Left renal pelvis (tissue), 4 donors: ENCODE measurements at places on chromosomes 3 and 15. TPM values are rescaled to one million over a fixed set of nuclear protein-coding genes. Genes with fewer than 3 reads are reported as not detected.

Gene LMCD1
- 29.6 TPM for polyA plus RNA-seq

Gene PSTPIP1
- 1.4 TPM for polyA plus RNA-seq

GRCh38 chr3:159786489-159787177 lies 202.0 kb upstream of the IL12A start:
- no peak for DNase-seq

GRCh38 chr15:54387799-54388198 lies 409.6 kb downstream of the UNC13C start:
- DNase-seq = no peak

DNA sequence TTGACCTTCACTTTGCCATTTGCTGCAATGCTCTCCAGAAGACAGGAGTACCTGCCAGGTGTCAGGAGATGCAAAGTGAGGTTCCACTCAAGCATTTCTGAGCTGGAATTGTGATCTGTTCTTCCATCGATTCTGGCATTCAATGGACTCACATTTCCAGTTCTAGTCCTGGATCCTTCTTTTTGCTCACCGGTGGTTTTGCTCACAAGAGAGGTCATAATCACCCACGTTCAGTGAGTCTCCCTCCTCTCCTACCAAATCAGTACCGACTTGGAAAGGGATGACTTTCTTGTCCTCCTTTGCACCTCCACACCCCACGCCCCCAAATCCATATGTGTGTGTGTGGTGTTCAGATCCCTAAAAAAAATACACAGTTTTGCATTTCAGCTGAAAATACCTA lies 206.7 kb upstream of the IGF1R start:
- DNase-seq = no peak

Gene IL17RD
- polyA plus RNA-seq = 86.5 TPM

Gene CCR5
- polyA plus RNA-seq = 0.35 TPM

GRCh38 chr3:176690083-176690869 lies 507.0 kb downstream of the TBL1XR1 start:
- no peak for DNase-seq

GRCh38 chr3:3201611-3202010 lies 22.1 kb upstream of the CRBN start:
- no peak for DNase-seq

DNA sequence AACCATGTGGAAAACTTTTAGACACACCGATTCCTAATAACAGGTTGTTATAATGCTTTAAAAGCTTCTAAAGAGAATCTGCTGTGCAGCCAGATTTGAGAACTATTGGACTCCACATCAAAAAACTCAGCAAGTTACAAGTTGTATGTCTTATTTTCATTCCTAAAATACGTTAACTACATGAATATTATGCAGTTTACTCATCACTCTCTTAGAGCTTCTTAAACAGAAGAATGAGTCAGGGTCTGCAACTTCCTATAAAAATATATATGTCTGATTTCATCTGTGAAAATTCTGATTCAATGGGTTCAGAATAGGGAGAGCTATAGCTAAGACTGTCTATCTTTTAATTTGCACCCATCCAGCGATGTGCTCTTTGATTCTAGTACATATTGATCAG lies 244.2 kb upstream of the EPHA3 start:
- DNase-seq = no peak

Gene LPCAT4
- polyA plus RNA-seq = 41.2 TPM
